CD4-positive, alpha-beta T cell treated with Interferon gamma for 1 hour (primary cell): ENCODE measurements at places on chromosomes 6 and 20.

DNA sequence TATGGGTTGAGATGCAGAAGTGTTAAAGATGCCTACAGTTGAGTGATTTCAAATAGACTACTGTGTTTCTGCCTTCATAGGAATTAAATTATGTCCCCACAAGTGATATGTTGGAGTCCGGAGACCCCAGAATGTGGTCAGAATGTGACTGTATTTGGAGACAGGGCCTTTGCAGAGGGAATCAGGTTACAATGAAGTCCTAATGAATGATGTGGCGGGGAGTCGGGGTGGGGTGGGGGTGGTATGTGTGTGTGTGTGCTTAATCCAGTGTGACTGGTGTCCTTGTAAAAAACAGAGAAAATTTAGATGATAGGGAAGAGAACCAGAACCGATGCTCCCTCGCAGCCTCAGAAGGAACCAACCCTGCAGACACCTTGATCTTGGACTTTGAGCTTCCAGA lies 448.2 kb downstream of the QKI start:
- no peak for DNase-seq

GRCh38 chr6:138493413-138493812 lies 5.9 kb downstream of the NHSL1 start:
- DNase-seq: no peak

DNA sequence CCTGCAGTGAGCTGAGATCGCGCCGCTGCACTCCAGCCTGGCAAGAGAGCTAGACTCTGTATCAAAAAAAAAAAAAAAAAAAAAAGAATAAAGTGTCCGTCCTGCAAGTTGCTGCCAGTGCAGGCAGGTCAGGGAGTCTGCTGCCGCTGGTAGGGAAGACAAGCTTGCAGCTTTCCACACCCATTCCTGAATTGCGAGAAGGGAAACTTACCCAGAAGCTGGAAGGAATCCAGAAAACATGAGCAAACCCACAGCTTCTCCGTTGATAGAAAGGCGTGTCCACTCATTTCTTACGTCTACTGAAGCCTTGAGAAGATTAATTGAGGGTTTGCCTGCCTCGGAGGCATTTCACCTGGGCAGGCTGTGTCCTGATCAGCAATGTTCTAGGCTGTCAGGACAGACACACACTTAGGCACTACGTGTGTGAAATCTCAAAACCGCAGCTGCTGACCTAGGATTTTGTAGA lies 61.6 kb upstream of the DSP start:
- DNase-seq: no peak

DNA sequence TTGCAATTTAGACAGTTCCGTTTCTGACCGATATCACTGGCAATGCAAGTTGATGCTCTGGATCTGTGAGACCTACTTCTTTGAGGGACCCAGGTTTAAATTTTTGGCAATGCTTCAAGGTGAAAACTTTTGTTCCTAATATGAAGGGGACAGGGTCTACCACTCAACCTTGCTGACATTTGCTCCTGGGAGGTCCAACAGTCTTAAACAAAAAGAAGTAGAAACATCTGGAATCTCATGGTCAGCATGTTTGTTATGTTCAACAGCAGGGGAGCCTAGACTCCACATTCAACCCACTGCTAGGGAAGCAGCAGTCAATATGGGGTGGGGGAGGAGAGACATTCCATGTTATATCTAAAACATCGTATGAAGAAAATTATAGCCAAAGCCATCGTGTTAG lies 196.4 kb downstream of the SIM1 start:
- DNase-seq: no peak

- DNase-seq: no peak
Measured at GRCh38 chr6:22656706-22657351, 87.5 kb downstream of the HDGFL1 start.

DNA sequence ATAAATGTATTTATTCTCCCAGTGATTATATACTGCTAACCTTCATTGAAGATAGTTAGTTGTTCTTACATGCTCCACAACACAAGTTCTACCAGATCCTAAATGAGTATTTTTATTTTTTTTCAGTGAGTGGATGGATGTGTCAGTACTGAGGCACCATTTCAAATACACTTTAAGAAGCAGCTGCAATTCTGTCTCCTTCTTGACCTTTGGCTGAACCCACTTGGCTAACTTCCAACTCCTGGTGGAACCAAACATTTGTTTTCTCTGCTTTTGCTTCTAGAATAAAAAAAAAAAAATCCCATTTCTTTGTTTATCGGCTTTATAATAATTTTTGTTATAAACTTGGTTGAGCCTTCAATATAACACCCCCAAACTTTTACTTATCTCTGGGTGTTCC lies 458.3 kb upstream of the MAP3K7 start:
- DNase-seq: no peak

DNA sequence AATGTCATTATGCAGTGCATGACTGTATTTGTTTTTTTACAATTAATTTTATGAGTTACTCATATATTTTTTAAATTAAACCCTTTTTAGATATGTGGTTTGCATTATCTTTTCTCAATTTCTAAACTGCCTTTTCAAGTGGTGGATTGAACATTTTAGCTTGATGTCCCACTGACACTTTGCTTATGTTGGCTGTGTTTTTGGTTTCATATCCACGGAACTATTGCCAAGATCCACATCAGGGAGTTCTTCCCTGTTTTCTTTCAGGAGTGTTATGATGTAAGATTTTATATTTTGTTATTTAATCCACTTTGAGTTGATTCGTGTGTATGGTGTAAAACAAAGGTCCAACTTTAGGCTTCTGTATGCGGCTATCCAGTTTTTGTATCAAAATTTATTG lies 1144.9 kb upstream of the EYS start:
- no peak for DNase-seq
